IPS DF 6.9 (cell line): ENCODE measurements at places on chromosomes 12 and 14.

DNA sequence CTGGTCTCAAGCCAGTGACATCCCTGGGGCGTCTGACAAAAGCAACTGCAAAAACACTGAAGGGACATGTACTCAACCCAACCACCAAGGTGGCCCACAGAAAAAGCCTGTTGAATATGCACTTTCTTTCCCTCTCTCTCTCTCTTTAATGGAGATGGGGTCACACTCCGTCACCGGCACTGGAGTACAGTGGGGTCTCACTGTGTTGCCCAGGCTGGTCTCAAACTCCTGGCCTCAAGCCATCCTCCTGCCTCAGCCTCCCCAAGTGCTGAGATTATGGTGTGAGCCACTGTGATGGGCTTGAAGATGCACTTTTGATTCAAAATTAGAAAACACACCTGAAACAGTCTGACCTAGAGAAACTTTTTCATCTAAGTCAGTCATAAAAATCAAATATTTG, 7.2 kb upstream of the CD27 start:
- no peak for DNase-seq

DNA sequence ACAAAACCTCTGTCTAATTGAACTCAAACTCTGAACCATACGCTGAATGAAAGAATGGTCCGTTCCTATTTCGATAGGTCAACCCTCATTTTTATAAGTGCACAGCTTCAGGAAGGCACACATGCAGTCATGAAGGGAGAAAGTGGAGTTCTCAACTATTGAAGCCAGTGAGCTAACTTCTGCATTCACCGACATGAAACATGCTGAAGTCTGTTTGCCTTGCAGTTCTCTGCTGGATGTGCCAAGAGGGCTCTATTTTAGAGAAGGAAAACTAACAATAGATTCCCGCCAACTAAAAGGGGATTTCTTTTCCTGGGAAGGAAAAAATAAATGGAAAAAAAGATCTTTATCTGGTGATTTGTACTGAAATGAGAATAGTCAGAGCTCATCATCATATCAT, 191.0 kb upstream of the PLEKHG7 start:
- no peak for DNase-seq

- DNase-seq, result no peak
These were observed 36.9 kb downstream of the ZFC3H1 start for GRCh38 chr12:71626768-71627167.

GRCh38 chr12:27931390-27931789, 41.1 kb downstream of the PTHLH start:
- no peak for DNase-seq

GRCh38 chr14:30129807-30130206, 202.2 kb upstream of the PRKD1 start:
- DNase-seq, result no peak

DNA sequence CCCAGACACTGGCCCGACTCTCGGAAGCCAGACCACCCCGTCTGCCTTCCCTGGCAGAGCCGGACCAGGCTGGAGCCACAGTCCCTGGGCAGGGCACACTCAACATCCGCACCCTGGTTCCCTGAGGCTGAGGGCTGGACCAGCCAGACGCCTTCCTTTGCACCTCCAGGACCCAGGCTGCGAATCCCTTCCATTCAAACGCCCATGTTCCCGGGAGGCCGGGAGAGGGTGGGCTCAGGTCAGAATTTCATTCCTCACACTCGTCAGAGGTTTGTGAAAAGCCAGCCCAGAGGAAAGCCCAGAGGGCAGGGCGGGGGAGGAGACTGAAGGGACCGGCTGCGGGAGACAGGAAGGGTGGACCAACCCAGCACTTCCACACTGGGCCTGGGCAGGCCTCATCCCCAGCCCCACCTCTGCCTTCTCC, 58.7 kb downstream of the LRRC74A start:
- no peak for DNase-seq

DNA sequence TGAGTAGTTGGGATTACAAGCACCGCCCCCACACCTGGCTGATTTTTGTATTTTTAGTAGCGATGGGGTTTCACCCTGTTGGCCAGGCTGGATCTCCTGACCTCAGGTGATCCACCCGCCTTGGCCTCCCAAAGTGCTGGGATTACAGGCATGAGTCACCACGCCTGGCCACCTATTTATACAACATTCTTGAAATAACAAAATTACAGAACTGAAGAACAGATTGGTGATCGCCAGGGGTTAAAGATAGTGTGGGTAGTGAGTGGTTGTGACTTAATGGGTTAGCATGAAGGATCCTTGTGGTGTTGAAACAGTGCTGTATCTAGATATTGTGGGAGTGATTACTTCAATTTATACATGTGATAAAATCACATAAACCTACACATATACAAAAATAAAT, 7.4 kb downstream of the GLIPR1L1 start:
- no peak for DNase-seq

GRCh38 chr12:63362791-63363190, 211.8 kb upstream of the AVPR1A start:
- no peak for DNase-seq

DNA sequence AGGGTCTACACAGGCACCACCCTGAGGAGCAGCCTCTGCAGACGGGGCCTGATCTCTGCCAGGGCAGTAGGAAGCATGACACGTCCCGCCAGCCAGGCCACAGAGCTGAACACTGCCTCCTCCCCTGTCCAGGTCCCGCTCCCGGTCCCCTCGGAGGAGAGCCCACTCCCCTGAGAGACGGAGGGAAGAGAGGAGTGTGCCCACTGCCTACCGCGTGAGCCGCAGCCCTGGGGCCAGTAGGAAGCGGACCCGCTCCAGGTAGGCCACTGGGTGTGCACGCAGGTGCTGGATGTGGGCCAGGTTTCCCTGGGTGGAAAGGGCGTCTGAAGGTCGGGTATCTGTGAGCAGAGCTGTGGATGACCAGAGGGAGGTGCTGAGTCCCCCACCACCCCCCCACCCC, 41.9 kb upstream of the MMP17 start:
- no peak for DNase-seq
